ENCODE measurements at places on chromosomes 3 and 15.

GRCh38 chr3:40877631-40878463, 321.5 kb upstream of the CTNNB1 start:
- no peak for DNase-seq

GRCh38 chr15:29792426-29793159, 29.7 kb downstream of the TJP1 start:
- DNase-seq: no peak

DNA sequence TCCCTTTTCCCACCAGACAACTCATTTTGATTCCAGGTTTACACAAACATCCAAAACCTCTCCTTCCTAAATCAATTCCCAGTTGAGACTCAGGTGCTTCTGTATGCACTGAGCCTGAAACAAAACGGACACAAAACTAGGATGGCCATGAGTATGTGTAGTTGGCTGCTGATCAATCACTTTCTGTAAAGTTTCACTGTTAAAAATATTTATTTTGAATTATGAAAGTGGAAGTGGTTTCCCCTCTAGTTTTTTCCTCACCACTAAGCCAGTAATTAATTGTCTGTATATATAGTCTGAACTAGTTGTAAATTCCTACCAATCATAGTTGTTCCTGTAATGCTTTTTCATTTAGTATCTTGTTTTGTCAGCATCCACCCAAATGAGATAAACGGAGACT, 51.7 kb upstream of the TSPAN3 start:
- no peak for DNase-seq

DNA sequence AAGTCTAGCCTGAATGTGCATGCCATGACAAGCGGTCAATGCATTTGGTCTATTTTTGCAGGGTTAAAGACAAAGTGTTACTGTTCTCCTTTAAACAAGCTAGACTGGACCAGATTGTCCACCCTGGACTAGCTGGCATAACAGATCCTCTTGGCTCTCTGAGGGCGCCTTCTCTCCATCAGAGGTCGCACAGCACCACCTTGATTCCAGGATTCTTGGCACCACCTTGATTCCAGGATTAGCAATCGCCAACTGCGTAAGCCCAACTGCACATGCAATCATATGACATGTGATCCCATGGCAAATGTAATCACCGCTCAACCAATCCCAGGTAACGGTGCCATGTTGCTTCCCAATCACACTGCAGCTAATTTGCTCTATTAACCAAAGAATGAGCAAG, 98.6 kb downstream of the OXNAD1 start:
- DNase-seq: no peak

GRCh38 chr3:183181606-183182005, 19.1 kb upstream of the LAMP3 start:
- no peak for DNase-seq

DNA sequence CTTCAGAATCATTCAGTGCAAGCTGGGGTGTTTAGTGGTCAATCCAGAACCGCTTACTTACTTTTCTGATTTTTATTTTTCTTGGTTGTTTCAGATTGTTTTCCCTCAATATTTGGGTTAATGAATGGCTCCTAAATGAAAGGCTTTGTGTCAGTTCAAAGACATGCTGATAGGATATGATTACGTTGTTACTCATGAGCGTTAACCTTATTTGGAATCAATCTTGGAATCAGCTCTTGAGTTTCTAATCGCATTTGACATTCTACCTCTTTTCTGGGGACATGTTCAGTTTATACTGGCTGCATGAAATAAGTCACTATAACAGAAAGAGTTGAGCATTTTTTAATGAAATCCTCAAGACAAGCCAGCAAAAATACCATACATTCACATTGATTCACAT, 50.2 kb downstream of the ATP11B start:
- no peak for DNase-seq

GRCh38 chr3:197399486-197399885, 101.1 kb upstream of the DLG1 start:
- DNase-seq: no peak

DNA sequence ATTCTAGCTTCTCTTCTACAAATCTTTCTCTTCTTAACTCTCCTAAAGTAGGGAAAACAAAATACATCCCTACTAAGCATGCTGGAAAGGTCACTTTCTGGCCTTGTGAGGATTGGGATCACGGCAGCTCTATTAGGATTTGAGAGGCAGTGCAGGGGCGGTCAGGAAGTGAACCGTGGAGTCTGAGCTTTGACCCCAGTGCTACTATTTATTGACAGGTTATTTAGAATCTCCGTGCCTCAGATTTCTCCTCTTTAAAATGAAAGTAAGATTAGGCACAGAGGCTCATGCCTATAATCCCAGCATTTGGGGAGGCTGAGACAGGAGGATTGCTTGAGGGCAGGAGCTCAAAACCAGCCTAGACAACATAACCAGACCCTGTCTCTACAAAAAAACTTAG, 42.0 kb upstream of the CHRM5 start:
- no peak for DNase-seq

DNA sequence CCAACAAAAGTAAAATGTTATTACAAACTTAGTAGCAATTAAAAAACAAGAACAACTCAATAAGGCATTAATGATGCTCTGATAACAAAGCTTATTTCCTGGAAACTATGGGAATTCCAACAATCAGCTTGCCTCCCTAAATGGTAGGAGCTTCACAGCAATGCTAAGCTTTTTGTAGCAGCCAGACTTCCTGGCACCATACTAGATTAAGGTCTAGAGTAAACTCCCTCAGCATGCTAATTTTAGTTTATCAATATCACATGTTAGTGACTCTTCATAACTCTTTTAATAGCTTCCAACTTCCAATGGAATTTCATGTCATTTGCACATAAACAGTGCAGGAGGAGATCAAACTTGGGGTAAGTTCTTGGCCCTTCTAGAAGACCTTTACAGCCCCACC, 782.0 kb downstream of the MCTP2 start:
- DNase-seq: no peak

GRCh38 chr3:97481416-97481815, 283.1 kb upstream of the ARL6 start:
- DNase-seq: no peak

GRCh38 chr15:47410247-47410646, 307.1 kb upstream of the SEMA6D start:
- DNase-seq: no peak

DNA sequence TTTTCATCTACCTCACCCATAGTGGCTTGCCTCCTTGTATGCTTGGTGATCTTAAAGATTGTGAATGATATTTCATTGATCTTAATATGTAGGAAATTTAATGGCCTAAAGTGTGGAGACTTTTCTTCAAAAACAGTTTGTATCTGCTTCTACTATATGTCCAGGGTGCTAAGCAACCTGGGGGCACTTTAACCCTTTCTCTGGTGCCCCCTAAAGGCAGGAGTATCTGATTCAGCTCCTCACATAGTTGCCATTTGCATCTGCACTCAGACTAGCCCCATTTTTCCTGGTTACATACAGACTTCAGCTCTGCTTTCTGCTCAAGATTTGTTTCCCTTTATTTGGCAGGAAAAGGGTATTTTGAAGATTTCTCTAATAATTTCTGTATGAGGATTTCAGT, 5.2 kb upstream of the PFN2 start:
- DNase-seq: no peak
